ENCODE measurements at places on chromosomes 4 and X.

DNA sequence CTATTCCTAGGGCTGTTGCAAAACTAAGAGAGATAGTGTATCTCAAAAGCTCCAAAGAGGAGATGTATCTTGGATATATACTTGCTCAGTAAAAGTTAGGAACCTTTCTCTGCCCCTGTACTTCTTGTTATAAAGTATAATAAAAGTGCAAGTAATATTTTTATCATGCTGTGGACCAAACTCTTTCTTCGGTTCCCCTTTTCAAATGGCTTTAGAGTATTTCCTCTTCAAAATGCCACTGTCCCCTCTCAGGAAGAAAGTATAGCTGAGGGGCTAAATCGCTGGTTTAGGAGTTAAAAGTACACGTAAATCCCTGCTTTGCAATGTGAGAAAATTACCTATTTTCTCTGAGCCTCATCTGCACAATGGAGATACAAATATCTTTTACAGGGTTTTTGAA, 169.1 kb upstream of the FTHL17 start:
- no peak for DNase-seq

- DNase-seq: no peak
Measured at GRCh38 chr4:98950925-98951324, 22.0 kb upstream of the EIF4E start.

- no peak for DNase-seq
Measured at GRCh38 chr4:139896091-139896604, 230.5 kb downstream of the MGST2 start.

DNA sequence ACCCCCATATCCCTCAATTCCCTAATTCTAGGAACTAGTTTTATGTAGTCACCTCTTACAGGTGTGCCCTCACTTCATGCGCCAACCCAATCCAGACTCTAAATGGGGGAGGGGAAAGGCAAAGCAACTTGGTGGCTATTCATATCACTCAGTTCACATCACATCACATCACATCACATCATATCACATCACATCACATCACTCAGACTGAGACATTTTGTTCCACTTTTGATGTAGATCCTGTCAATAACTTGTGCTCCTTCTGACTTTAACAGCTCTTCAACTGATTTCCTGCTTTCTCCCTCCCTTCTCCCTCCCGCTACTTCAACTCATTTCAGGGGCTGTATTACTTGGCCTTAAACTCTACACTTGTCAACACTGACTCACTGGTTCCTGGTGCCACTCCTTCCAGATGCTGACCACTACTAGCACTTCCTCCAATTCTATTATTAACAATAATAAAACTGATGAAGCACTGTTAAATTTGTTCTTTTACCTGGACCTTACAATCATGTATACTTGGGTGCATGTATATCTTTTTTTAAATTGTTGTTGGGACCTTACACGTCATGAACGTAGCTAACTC, 29.1 kb upstream of the PLS3 start:
- peak; percentile 7 for DNase-seq

- peak; percentile 84 for DNase-seq
Measured at GRCh38 chrX:150365051-150365989, 2.2 kb downstream of the MAMLD1 start.

DNA sequence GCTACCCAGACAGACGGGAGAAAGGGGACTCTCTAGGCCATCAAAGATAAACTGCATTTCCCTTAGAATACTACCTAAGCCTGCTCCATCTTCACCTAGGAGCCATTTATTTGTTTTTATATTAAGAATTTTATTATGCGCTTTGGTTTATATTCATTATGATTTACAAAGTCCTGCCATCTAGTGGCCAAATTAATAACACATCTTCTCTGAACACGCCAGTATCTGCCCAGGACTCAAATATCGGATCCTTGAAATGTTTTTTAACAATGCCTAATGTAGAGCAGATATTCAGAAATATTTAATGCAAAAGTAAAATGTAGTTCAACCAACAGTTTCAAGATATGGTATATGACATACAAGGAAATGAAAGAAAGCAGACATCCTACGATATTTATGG, 20.8 kb upstream of the PRPS2 start:
- no peak for DNase-seq

GRCh38 chr4:150680651-150681050, 98.7 kb downstream of the MAB21L2 start:
- DNase-seq: no peak

DNA sequence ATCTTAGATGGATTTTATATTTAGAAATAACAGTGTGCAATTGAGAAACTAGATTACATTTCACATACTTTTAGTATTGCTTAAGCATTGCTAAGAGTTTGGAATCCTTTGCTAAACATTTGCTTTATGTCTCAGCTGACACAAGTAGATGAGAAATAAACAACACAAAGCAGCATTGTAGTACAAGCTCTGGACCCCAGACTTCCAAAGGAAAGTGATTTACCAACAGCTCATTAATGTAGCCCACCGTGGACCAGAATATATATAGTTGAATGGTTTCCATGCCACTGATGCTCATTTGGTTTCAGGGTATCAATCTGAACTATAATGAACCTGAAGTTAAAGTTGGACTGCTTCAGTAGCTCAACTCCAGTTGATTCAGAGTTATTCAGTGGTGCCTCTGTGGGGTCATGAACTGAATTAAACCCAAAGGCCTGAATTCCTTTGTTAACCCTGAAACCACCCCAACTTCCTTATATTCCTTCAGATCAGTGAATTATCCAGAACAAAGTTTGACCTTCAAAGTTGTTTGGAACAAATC, 132.1 kb upstream of the NEIL3 start:
- DNase-seq: no peak

DNA sequence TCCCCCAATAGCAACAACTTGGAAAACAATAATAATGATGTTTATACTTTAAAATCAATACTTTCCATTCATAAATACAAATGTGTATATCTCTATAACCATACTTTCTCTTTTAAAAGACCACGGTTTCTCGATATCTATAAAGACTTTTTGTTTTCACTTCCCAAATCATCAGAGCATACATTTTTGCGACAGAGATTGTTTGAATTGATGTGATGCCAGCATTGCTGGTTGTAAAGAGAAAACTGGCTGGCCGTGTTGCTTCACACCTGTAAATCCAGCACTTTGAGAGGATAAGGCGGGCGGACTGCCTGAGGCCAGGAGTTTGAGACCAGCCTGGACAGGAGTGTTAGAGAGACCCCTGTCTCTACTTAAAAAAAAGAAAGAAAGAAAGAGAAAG, 77.6 kb upstream of the ZNF518B start:
- DNase-seq: no peak

GRCh38 chr4:187380181-187380581, 615.4 kb upstream of the ZFP42 start:
- DNase-seq: peak; percentile 14

DNA sequence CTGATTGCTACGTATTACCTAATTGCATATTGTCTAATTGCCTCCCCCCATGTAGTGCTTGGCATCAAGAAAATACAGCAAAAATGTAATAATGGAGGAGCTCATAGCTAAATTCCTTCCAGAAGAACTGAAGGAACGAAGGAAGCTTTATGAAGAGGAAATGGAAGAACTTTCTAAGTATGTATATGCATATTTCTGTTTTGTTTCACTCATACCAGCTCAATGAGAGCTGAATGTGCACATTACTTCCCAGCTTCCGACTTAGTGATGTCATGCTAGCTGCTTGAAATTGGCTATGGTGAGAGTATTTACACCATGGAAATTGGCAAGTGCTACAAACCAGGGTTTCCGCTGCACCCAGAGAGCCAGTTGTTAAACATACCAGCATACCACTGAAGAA, 34.7 kb downstream of the LONRF3 start:
- no peak for DNase-seq

DNA sequence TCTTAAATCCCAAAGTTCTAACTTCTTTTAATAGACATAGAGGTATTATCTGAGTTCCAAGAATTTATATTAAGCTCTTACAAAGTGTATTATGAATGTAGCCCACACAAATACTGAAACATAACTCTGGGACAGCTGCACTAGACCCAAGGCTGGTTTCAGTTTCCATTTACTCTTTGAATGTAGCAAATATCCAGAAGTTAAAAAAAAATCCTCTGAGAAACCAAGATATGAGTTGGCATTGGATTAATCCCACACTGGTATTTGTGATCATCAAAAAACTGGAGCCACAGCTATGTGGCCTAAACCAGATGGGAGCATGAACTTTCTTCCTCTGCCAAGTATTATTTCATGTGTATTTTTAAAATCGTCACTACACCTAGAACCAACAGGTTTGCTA, 23.6 kb upstream of the SMPX start:
- DNase-seq: no peak

- DNase-seq: no peak
Measured at GRCh38 chrX:65781845-65782244, 114.4 kb downstream of the MSN start.

DNA sequence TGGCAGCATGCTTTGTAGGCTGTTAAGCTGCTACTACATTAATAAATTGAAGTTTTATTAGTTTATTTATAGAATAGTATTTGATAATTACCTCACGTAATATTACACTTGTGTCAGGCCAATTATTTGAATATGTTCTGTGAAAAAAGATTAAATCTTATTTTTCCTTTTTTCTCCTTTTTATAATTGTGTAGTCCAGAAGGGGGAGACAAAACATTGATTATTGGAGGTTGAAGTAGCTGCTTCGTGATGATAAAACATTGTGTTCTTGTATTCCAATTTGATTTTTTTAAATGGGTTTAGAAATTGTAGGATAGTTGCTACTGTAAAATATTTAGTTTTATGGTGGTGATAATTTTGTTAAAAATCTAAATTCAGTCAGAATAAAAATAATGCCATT, 85.7 kb downstream of the DIAPH2 start:
- no peak for DNase-seq

DNA sequence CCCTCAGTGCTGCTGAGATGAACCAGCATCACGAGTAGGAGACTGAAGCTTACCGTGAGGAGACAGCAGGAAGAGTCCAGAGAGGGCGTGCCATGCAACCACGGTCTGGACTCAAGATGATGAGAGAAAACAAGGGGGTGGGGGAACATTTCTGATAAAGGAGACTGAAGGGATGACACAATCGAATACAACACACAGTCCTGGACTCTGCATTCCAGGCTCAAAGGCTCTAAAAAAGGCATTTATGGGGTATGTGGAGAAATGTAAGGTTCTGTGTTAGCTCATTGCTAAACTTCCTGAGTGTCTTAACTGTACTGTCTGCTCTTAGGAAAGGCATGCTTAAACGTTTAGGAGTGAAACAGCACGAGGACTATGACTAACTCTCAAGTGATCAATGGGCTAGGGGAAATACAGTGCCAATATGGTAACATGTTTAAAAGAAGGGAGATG, 20.6 kb upstream of the IRAK1 start:
- no peak for DNase-seq

GRCh38 chrX:2643880-2644279, 47.2 kb upstream of the CD99 start:
- no peak for DNase-seq

- DNase-seq: no peak
Measured at GRCh38 chr4:183758061-183758757, 99.1 kb downstream of the TRAPPC11 start.

DNA sequence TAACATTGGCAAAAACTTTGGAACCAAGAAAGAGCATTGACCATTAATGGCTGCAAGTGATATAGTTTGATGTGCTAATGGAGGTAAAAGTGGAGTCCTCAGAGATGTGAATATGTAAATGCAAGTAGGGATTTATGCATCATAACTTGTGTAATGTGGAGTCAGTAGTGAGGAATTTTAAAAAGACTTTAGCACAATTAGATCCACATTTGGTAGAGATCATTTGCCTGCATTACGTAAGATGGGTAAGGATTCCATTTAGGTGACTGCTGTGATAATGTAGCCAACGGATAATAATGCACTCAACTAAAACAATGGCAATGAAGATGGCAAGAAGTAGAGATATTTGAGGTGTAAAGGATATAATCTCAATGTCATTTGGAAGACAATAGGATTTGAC, 1128.4 kb downstream of the ADGRL3 start:
- no peak for DNase-seq

GRCh38 chrX:23731951-23732350, 11.1 kb downstream of the ACOT9 start:
- no peak for DNase-seq

GRCh38 chrX:108177351-108178142, 86.0 kb downstream of the ATG4A start:
- DNase-seq: no peak

DNA sequence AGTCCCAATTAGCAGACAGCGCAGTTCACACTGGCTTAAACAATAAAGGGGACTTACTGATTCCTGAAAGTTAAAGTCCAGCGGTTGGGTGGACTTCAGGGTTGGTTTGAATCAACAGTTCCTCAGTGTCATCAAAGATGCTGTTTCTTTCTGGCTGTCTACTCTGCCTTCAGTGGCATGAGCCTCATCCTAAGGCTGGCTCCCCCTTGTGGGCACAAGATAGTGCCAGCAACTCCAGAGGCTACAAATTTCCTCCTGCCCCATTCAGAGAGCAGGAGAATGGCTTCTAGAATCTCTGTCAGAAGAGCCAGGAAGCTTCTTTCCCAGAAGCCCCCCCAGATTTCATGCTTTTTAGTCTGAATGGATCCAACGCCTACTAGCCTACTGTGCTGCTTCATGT, 82.4 kb upstream of the MTM1 start:
- DNase-seq: peak; percentile 64

- DNase-seq: no peak
Measured at GRCh38 chr4:109953556-109953955, 40.9 kb downstream of the EGF start.

GRCh38 chr4:8352368-8353157, 83.0 kb downstream of the HTRA3 start:
- DNase-seq: no peak

GRCh38 chr4:119246177-119246733, 33.7 kb downstream of the USP53 start:
- no peak for DNase-seq

DNA sequence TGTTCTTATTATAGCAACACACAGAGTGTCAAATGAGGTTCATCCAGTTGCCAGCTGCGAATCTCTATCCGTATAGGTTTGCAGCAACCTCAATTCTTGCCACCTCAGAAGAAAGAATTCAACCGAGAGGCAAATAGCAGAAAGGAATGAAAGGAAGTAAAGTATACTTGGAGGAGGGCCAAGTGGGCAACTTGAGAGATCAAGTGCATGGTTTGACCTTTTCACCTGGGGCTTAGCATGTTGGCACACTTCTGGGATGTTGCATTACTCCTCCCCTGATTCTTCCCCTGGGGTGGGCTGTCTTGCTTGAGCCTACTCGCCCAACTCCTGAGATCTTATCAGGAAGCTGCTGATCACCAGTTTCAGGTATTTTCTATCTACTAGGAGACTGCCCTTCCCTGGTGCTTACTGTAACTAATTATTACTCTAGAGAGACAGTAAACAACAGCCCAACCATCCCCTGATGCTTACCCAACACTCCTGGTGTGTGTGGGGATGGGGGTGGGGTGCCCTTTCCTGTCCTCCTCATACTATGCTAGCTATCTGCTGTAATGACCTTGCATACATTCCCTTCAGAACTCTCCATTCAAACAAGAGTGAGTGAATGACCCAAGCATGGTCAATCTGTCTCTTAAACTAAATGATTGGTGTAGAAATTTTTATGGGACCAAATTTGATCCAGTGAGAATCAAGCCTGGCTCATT, 7.3 kb upstream of the TMEM33 start:
- DNase-seq: no peak

Data from Calu3 (cell line).